T-helper 9 cell (primary cell): ENCODE measurements at places on chromosomes 11 and 22.

DNA sequence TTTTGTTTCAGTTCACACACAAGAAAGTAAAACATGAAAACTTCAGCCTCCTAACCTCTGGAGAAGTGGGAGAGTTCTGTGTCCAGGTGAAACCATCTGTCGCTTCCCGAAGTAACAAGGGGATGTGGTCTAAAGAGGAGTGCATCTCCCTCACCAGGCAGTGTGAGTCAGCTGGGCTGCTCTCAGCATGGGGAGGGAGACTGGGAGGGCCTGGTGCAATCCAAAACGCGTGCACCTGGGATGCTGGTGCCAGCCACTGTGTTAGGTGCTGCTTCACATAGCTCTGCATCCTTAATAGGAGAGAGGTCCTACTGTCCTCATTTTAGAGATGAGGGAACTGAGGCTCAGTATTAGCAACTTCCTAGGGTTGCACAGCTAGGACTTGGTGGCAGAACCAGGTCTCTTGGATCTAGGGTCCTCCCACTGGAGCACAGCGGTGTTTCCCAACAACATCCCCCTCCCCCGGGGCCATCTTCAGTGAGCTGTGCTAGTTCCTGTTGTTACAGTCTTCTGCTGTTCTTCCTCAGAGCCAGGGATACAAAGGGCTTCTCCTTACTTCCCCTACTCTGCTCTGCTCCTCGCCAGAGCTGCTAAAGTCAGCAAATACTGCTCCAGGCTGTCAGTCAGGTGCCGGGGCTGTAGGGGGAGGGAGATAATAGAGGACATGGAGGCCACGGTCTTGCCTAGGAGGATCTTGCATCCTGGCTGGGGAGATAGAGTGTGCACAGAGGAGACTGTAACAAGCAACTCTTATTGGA, 8.0 kb downstream of the IL10RA start:
- no peak for DNase-seq

- DNase-seq = no peak
Observed at GRCh38 chr22:36928196-36928595, 14.8 kb downstream of the CSF2RB start.

GRCh38 chr11:69362315-69362714, 68.4 kb downstream of the MYEOV start:
- no peak for DNase-seq

- no peak for DNase-seq
Observed at GRCh38 chr11:47188259-47188658, 2.0 kb upstream of the PACSIN3 start.

GRCh38 chr11:57126766-57127400, 54.9 kb upstream of the LRRC55 start:
- DNase-seq = no peak

- DNase-seq = no peak
Observed at GRCh38 chr11:96272529-96273222, 70.3 kb downstream of the MAML2 start.

GRCh38 chr11:69704508-69705253, 859 bp upstream of the FGF19 start:
- DNase-seq = no peak

GRCh38 chr11:99535819-99536218, 515.1 kb downstream of the CNTN5 start:
- no peak for DNase-seq

DNA sequence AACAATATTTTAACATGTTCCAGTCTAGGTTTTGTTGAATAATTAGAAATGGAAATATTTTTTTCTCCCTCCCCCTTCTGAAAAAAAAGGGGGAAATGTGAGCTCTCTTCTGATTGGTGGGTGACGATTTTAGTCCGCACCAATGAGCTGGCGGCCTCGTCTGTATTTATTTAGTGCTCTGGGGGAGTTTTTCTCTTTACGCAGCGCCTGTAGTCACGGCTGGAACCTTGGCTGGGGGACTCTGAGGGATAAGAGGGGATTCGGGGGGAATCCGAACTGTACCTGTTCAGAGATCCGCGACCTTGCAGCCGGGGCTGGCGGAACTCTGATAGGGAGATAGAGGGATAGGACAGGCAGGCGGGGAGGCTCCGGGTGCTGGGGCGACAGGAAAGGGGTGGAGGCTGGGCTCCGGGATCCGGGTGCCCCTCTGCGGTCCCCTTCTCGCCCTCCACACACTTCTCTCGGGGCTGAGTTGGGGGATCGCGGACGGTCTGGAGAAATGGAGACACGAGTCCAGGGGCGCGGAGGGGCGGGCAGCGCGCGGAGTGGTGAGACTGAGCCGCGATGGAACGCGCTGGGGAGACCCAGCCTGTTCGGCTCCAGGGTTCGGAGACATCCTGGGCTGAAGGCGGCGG, 99.7 kb upstream of the HSD17B12 start:
- no peak for DNase-seq

GRCh38 chr11:5285703-5286340, 15.9 kb downstream of the OR51B4 start:
- no peak for DNase-seq

DNA sequence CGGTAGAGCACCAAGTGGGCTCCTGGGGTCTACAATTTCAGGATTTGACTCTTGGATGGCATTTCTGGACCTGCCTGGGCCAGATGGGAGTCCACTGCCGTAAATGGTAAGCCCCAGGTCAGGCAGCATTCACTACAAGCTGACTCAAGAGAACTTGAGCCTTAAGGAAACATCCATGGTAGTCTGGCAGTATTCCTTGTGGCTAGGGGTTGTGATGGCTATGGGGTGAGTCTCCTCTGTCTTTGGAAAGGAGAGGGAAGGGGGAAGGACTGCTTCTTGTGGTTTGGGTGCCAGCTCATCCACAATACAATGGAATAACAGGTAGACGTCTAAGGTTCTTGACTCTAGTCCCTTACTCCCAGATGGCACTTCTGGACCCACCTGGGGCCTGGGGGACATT, 32.3 kb upstream of the POU2AF2 start:
- DNase-seq = no peak

GRCh38 chr11:120773501-120774031, 250.3 kb upstream of the TBCEL start:
- DNase-seq = no peak
